ENCODE measurements at places on chromosomes 3 and 15.

- no peak for DNase-seq
Observed at GRCh38 chr15:64107337-64107736, 11.6 kb downstream of the SNX1 start.

GRCh38 chr3:183613366-183614285 is 21.8 kb upstream of the KLHL24 start:
- DNase-seq = no peak

DNA sequence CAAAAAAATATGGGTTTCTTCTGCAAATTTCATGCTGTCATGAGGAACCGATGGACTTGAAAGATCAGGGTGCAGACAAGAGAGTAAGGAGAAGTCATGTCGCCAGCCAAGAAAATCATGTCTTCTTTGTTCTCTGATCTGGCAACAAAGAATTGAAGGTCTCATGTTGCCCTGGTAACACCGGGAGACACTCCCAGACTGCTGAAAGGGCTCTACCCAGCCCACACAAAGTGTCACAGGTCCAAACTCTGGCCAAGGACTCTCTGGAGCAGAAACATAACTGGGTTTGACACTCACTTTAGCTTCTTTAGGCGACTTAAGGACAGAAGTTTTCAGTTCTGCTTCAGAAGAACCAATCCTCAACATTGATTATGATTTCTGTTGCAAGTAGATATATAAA is 42.9 kb downstream of the SIDT1 start:
- DNase-seq = no peak

DNA sequence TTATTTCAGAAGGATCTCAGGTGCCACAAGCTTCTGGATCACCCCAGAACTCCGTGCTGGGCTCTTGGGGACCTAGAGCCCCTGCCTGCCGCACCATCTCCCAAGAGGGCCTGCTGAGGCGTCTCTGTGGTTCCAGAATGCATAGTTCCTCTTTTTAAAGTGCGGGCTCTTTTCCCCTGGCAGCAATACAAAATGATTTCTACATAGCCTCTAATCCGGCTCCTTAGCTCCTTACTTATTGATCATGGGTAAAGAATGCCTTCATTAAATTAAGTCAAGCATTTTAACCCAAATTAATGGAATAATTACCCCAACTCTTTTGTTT is 121.9 kb downstream of the ATP10A start:
- no peak for DNase-seq

- DNase-seq = no peak
Observed at GRCh38 chr3:128874481-128875180, 4.8 kb upstream of the ACAD9 start.

DNA sequence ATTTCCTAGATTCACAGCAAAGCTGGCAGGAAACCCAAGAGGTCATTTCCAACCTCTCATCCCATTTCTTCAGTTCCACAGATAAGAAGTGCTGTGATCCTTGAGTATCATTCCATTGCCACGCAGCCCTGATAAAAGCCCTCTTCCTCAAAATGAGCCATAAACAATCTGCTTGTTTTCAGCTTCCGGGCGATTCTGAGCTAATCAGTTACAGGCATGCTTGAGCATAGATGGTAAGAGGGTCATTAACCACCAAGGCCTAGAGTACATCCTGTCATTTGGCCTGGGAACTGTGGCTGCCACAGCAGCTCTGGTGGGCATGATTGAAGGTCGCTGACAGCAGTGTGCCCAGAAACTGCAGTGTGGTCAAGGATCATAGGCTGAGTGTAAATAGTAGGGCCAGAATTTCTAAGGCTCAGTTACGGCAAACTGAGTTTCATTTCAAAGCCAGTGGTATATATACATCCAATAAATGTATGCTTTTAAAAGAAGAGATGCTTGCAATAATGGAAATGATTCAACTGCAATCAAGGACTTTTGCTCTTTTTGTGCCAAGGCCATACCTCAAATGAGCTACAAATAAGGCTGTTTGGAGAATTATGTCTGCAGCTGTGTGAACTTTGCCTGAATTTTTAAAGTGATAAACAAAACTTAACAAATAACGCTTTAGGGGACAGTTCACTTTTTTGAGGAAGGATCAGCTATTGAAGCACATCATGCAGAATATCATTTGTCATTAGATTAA is 47.3 kb downstream of the P3H2 start:
- no peak for DNase-seq

DNA sequence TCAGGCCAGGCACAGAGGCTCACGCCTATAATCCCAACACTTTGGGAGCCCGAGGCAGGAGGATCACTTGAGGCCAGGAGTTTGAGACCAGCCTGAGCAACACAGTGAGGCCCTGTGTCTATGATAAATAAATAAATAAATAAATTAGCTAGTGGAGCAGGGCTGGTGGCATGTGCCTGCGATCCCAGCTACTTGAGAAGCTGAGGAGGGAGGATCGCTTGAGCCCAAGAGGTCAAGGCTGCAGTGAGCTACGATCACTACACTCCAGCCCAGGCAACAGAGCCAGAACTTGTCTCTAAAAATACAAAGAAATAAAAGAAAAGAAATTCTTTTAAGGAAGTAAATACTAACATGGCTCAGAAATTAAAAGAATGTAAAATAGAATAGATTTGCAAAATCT is 91.8 kb downstream of the LIPC start:
- no peak for DNase-seq

DNA sequence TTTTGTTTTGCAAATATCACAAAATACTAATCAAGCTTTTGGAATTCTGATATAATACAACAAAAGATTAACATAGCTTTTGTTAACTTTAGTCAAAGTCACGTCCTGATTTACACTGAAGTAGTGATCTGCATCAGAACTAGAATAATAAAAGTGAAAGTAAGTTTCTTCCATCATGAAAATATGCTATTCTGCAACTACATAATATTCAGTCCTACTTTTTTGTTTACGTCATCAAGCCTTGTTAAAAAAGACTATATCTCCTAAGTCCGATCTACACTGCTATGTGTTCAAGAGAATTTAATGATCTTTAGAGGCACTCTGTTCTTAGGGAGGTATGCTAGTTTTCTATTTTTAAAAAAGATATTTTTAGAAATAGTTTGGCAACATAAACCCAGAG is 330.1 kb downstream of the ARPP21 start:
- DNase-seq = no peak

DNA sequence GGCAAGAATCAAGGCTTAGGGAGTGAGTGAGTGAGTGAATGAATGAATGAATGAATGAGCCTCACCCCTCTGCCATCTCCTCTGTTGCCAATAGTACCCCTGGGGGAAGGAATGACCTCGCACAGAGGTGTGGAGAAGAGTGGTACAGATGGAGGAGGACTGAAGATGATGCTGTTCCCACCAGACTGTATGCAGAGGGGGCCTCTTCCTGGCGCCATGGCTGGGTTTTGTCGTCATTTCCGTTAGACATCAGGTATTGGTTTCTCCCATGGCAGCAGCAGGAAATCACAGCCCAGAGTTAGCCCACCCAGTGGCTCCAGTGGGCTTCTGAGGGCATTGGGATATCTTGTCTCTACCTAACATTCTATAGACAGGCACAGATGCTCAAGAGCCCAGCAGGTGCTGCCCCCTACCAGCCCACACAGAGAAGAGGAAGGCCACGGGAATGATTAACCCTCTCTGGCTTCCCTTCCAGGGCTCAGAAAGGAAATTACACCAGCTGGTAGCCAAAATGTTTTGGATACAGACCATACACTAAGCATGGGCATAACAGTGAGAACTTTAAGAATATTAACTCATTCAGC is 109.8 kb upstream of the SLC6A11 start:
- DNase-seq = no peak

DNA sequence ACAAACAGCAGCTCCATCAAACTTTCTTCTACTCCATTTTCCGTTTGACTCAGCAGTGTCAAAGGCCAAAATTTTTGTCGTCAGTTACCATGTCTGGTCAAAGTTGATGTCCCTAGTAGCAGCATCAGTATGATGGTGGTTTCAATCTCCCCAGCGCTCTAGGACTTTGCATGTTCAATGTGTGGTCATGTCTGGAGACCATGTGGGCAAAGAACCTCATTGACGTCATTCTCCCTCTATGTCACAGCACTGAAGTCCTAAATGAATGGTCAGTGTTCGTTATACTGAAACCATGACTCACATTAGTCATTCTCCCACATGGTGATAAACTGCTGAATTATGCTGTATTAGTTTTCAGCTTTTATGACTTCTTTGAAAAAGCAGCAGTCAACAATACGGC is 23.2 kb downstream of the SHC4 start:
- no peak for DNase-seq

DNA sequence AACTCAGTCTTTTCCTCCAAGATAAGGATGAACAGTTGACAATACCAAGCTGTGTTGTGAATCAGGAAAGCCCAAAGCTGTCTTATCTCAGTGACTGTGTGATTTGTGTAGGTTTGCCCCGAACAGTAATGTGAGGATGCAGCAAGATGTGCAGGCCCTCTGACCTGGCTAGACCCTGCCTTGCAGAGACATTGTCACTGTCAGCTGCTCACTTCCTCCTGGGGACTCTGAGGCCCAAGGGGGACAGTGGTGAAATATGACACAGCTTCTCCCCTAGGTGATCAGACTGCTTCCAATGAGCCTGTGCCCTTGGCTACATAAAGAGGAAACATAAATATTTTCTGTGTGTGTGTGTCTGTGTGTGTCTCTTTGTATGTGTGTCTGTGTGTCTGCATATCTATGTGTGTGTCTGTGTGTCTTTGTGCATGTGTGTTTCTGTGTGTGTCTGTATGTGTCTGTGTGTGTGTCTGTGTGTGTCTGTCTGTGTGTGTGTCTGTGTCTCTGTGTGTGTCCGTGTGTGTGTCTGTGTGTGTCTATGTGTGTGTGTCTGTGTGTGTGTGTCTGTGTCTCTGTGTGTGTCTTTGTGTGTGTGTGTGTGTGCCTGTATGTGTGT is 21.7 kb downstream of the LRRK1 start:
- DNase-seq = no peak

- no peak for DNase-seq
Observed at GRCh38 chr3:12462159-12462947, 21.9 kb upstream of the TSEN2 start.

DNA sequence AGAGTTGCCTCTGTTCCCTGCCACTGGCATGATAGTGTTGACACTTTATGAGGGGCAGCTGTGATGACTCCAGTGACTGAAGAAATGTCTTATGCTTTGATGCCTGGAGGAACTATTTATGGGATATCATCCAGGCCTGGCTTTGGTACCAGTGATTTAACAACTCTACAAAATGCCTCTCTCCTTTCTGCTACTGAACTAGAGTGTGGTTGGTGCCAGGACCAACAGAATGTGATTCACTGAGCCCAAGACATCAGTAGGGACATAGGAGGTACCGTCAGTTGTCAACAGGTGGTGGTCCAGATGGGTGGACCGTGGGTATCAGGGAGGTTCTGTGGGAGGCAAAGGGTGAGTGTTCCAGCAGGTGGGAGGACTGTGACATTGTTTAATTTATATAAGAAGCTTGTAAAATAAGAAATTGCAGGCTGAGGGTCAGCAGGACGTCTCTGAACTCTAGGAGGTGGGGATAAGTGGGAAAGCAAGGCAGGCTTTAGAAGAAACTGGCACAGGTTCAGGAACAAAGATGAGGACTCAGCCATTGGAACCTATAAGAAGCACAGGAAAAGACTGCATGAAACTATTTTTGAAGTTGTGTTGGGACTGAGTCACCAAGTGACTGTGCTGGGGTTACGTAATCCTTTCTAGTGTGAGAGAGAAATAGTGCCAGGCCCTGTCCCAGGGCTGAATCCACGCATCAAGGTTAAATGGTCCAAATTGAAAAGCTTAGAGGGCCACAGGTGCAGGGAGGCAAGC is 28.5 kb upstream of the SLC7A14 start:
- no peak for DNase-seq
